ENCODE measurements at places on chromosomes 4 and X. TPM values are rescaled to one million over a fixed set of nuclear protein-coding genes. Genes with fewer than 3 reads are reported as not detected.

- DNase-seq, result no peak
Measured at GRCh38 chr4:63578383-63578782, 830.9 kb downstream of the TECRL start.

GRCh38 chr4:185945252-185945651 lies 123.7 kb upstream of the TLR3 start:
- DNase-seq, result no peak

DNA sequence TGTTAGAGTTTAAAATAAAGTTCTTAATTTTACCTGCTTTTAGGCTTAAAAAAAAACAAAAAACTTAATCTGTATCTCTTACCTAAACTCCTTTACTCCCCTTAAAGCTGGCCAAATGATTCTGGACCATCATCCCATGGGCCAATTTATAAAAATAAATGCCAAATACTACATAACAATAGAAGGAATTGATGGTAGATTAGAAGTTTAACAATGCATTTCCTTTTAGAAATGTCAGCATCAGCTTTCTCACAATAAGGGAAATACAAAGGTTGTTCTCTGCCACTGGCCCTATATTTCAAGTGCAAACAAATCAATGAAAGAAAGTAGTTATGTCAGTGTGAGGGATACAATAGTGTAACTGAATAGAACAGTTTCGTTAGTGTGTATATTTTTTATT lies 5.7 kb upstream of the RAPGEF2 start:
- no peak for DNase-seq

- DNase-seq, result no peak
Measured at GRCh38 chr4:38612646-38613414, 51.2 kb upstream of the KLF3 start.

- no peak for DNase-seq
Measured at GRCh38 chrX:151596282-151596681, 32.8 kb downstream of the PASD1 start.

The AWAT1 gene
- not detected for total RNA-seq

DNA sequence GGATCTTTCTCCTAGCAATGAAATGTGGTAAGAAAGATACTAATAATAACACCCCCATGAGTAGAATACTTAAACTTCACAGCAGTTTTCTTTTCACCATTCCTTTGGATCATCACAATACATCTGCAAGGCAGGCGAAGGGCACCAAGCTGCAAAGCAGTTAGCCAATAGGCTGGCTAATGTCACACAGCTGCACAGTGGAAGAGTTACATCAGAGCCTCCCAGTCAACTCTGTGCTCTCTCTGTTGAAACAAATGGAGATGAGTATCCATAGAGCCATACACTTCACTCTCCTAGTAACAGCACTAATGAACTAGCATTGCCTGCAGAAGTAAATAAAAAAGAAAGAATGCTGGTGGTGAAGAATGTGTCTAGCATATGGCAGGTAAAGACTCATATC lies 139.0 kb downstream of the ATG4A start:
- DNase-seq, result no peak

- no peak for DNase-seq
Measured at GRCh38 chrX:18983666-18984380, at the start of gene PHKA2. TSS of gene PHKA2 (minus strand) at chrX:18984114. CDS start at chrX:18983932, 182 bp downstream.

DNA sequence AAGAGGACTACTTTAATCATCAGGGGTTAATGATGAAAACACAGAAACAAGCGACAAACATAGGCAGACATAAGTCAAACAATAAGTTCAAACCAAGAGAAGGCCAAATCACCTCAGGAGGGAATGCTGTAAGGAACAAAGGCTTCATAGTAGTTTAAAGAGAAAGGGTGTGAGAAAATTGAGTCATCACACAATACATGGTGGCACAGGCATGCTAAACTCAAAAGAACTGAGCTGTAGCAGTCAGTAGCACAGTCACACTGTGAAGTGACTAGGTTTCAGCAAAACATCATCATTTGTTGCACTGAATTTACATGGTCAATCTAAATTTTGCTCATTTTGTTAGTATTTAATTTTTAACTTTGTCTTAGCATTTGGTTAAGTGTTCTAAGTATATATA lies 24.2 kb downstream of the SMC1A start:
- DNase-seq, result no peak
